ENCODE measurements at places on chromosomes 1 and 21.

DNA sequence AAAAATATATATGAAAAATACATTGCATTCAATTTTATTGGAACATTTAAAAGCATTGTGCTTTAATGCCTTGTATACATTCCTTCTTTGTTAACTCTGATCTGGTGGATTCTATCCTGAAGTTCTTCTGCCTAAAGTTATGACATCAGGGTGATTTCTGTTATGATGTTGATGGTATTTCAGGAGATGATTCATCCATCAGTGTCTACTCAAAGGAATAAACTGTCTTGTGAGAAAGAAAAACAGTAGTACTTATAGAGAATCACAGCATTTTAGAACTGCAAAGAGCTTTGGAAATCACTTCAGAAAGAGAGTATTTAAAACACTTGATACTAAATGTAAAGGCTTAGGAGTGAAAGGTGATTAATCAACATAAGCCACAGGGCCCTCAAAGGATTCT lies 155.7 kb downstream of the PTPRC start:
- no peak for DNase-seq

GRCh38 chr1:27878039-27878438 lies 5.7 kb downstream of the THEMIS2 start:
- DNase-seq, result peak; percentile 77

- no peak for DNase-seq
Observed at GRCh38 chr1:6003568-6004411, 11.6 kb upstream of the NPHP4 start.

GRCh38 chr1:115436596-115436995 lies 98.5 kb upstream of the NGF start:
- no peak for DNase-seq

GRCh38 chr1:208234721-208235120 lies 9.5 kb downstream of the PLXNA2 start:
- DNase-seq, result no peak

- DNase-seq, result no peak
Observed at GRCh38 chr1:185360714-185361113, 43.7 kb upstream of the IVNS1ABP start.

DNA sequence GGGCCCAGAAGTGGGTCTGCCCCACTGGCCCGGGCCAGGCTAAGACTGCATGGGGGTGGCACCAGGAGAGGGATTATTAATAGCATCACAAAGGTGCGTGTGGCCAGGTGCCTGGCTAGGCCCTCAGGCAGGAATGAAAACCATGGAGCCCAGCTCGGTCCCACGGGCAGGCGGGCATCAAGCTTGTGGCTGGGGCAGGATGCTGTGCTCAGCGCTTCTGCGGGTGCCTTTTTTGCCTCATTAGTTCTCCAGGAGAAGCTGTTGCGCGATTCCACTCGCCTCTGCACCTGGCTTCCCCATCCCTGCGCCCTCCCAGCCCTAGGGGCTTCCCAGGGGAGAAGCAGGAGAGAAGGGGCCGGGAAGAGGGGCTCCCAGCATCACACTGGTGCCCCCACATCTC lies 39.3 kb downstream of the CITED4 start:
- no peak for DNase-seq

- DNase-seq, result no peak
Observed at GRCh38 chr1:160030657-160031364, 979 bp downstream of the PIGM start.

- DNase-seq, result no peak
Observed at GRCh38 chr1:90387805-90388204, 329.3 kb downstream of the BARHL2 start.

DNA sequence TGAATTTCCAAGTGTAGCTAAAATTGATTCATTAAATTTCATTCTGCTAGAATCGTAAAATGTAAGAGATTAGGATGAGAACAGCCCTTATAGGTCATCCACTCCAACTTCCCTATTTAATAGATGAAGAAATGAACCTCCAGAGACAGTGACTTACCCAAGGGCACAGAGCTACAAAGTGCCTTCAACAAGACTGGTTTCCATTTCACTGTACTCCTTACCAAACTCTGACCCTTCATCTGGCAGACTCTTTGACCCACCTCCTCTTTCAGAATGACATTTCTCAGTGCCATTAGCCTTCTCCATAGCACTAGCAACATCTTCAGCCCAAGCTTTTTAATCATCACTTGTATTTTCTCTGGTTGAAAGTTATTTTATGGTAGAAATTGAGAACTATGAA lies 161.3 kb downstream of the NEK7 start:
- no peak for DNase-seq

- no peak for DNase-seq
Observed at GRCh38 chr1:16181887-16182719, 26.2 kb upstream of the EPHA2 start.

DNA sequence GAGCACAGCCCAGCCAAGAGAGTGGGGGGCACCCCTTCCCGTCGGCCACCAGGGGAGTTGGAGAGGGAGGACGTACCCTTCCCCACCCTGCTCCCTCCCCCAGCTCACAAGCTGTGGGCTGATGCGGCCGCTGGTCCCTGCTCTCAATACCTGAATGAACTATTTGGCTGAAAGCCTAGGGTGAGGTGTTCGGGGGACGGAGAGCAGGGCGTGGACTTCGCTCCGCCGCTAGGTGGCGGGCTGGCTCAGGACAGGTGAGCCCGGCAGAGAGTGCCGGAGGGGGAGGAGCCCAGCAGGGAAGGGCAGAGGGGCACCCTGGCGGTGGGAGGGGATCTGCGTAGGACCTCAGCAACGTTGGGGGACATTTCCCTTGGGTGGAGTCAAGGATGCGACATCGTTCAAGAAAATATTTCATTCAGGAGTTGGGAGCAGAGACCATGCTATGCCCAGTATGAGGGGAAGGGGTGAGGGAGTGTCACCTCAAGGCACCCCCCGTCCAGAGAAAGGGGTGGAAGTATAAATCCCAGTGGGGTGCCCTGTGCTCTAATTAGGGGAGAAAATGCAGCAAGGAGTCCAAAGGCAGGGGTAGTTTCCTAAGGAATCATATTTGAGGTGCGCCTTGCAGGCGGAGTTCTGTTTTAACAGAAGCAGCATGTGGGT lies 12.0 kb upstream of the RHBG start:
- DNase-seq, result peak; percentile 34

- no peak for DNase-seq
Observed at GRCh38 chr1:200391747-200392146, 18.1 kb downstream of the ZNF281 start.

- no peak for DNase-seq
Observed at GRCh38 chr1:27074175-27074780, 61.6 kb upstream of the TENT5B start.

GRCh38 chr1:184297244-184297750 lies 89.5 kb upstream of the C1orf21 start:
- DNase-seq, result no peak

GRCh38 chr1:229296541-229296941 lies 25.6 kb downstream of the RAB4A start:
- DNase-seq, result no peak

DNA sequence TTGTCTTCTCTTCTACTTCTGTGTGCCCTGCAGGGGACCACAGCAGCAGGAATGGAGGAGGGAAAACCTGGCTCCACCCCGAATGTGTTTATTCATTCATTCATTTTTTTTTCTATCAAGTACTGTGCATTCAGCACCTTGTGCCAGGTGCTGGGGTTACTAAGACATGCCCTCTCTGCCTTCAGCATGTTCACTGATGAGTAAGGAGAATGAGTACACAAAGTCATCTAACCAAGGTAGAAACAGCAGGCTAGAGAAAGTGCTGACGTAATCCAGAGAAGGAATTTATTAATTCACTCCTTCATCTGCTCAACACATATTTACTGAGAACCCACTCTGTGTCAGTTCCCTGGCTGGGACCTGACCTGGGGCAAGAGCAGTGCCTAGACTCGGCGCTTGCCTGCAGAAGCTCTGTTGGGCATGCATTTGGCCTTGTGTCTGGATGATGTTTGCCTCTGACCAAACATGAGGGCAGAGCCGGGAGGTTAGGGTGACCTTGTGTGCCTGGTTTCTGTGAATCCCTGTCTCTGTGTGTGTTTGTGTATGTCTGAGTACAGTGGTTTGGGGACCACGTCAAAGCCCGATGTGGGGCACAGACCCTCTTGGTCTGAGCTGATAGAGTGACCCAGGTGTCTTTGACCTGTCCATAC lies 3.3 kb upstream of the MYOG start:
- no peak for DNase-seq

DNA sequence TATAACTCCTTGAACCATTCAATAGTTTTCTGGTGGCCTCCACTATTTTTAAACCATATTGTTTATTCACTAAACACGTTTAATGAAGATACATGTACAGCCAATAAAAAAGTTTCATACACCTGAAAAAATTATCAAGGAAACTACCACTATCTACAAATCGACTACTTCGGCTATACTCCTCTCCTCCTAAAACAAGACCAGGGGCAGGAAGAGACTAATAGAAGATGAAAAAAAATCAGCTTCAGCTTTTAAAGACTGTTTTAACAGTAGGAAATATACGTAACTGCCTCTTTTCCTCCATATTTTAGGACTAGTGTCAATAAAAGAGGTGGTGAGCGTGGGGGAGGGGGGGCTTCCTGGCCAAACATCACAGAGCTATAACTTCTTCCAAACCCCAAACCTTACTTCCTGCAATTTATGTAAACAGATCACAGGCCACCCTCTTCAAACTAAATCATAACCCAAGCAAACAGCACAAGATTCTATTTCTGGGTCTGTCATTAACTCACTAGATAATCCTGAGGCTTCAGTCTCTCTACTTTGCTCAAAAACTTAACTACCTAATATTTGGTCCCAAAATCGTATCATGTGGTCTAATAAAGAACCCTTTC lies 15.1 kb downstream of the FOXJ3 start:
- peak; percentile 74 for DNase-seq

- no peak for DNase-seq
Observed at GRCh38 chr21:28224191-28224726, 768.4 kb downstream of the LTN1 start.

- no peak for DNase-seq
Observed at GRCh38 chr1:219459351-219460080, 153.4 kb downstream of the ZC3H11B start.

GRCh38 chr1:113653741-113654140 lies 105.5 kb downstream of the PHTF1 start:
- DNase-seq, result no peak

DNA sequence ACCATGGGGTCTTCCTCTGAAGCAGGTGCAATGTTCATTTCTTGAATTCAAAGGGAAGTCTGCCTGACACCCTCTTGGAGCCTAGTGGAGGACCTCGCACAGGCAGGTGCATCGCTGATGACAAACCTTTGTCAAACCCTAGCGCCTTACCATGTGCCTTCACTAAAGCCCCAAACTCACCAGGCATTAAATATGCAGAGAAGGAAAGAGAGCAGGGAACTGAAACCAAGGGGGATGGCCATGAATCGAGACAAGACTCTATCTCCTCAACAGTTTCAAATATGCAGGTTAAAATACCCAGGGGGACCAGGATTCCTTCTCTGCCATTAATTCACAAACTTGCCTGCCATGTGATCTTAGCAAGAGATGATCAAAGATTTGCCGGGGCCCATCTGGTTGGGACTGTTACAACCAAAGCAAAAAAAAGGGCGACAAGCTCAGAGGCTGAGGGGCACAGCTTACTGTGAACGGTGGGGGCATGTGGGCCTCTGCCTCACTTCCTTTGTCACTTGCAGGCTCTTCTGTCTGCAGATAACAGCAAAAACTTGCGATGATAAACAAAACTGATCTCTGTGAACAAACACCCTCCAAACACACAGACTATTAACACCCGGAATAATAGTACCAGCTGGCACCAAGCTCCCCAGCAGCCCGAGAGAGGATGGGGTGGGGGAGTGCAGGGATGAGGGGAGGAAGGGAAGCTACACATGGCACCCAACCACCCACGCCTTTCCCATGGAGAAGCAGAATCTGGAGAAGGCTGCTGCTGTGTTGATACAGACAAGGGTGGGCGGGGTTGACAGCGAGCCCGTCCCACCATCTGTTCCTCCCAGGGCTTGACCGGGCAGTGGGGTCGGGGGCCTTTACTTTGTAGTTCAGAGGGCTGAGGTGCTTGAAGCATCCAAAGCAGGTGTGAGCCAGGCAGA lies 33.9 kb downstream of the TMEM63A start:
- DNase-seq, result peak; percentile 83

DNA sequence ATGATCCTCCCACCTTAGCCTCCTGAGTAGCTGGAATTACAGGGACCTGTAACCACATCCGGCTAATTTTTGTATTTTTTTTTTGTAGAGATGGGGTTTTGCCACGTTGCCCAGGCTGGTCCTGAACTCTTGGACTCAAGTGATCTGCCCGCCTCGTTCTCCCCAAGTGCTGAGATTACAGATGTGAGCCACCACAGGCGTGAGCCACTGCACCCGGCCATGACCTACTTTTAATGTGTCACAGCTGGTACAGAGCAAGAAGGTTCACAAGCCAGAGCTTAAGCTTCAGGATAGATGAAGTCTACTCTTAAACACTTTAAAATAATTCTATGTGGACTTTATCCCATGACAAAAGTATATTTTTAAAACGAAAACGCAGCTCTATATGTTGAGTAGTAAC lies 23.6 kb downstream of the ACBD3 start:
- no peak for DNase-seq

DNA sequence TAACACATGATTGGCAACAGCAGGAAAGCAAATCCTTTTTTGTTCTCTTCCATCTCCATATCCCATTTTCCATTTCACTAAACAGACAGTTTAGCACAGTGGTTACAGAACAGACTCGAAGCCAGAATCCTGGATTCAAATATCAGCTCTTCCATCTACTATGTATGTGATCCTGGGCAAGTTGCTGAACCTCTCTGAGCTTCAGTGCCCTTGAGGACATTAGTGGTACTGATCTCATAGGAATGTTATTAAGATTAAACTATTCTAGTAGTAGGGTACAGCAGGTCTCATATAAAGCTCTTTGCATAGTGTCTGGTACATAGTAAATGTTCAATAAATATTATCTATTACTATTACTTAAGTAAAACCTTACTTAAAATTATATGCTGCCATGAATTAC lies 13.8 kb upstream of the HHIPL2 start:
- DNase-seq, result no peak

DNA sequence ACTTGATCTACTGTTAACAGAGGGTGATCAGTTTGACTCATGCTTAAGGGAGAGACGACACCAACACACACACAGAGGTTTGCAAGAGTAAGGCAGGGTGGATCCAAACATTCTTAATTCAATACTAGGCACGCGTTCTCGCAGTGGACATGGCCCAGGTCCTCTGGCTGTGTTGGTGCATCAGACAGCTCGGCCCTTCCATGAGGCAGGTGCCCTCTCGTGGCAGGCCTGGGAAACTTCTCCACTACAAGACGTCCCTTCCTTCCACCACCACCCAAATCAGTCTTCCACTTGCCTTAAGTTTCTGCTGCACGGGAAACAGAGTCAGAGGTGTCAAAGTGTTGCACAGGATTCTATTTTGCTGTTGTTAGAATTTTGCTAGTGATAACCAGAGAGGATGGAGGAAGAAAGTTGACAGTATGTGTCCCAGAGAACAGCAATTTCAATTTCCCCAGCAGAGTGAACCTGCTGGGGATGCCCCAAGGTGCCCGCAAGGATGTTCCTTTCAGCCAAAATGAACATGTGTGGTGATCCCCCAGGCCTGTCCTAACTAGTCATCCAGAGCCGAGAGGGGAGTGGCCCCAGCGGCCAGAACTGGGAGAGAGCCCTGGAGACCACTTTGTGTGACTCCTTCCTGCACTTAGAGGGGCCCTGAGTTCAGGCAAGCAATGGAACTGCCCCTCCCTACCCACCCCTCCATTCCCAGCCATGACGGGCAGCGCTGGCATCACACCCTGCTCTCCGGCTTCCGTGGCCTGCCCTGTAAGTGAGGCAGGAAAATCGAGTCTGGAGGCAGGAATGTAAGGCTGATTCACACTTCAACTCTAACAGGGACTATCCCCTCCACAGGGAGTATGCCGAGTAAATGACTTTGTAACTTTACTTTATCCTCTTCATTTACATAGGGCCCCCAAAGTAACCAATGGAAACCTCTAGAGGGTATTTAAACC lies 34.8 kb downstream of the MX1 start:
- DNase-seq, result peak; percentile 36

GRCh38 chr1:37471345-37472231 lies 2.8 kb upstream of the ZC3H12A start:
- DNase-seq, result no peak
